Mesenchymal stem cell (in vitro differentiated cells and primary cell): ENCODE measurements at places on chromosomes 13 and 19.
A peak's percentile ranks its signal among the peaks of the same experiment; 100 is the strongest.

- H3K27me3 ChIP-seq: peaks cover 4% of the 10 kb centered on the region
- H3K4me3 ChIP-seq: no peak overlapping the region
- peak overlapping the region; percentile 9 for H3K27ac ChIP-seq
- H3K36me3 ChIP-seq: peaks cover 68% of the 10 kb centered on the region
- DNase-seq: no peak
Measured at GRCh38 chr19:40807147-40808020, 8.4 kb downstream of the EGLN2 start.

- peaks cover 4% of the 10 kb centered on the region for H3K4me1 ChIP-seq
- H3K36me3 ChIP-seq: no peaks in the 10 kb centered on the region
- H3K4me3 ChIP-seq: no peak overlapping the region
- no peak overlapping the region for H3K27ac ChIP-seq
- H3K27me3 ChIP-seq: no peaks in the 10 kb centered on the region
- DNase-seq: no peak
Measured at GRCh38 chr13:51551416-51551815, 32.8 kb upstream of the WDFY2 start.

- H3K4me3 ChIP-seq: no peak overlapping the region
- peak; percentile 24 for DNase-seq
- no peak overlapping the region for H3K27ac ChIP-seq
- H3K27me3 ChIP-seq: no peaks in the 10 kb centered on the region
- H3K36me3 ChIP-seq: no peaks in the 10 kb centered on the region
Measured at GRCh38 chr13:108755083-108755482, 125.7 kb downstream of the MYO16 start.

- H3K4me1 ChIP-seq: peaks cover 23% of the 10 kb centered on the region
- H3K27ac ChIP-seq: no peak overlapping the region
- H3K27me3 ChIP-seq: peaks cover 30% of the 10 kb centered on the region
- no peaks in the 10 kb centered on the region for H3K36me3 ChIP-seq
- no peak for DNase-seq
Measured at GRCh38 chr19:45502111-45502510, 3.9 kb downstream of the PPM1N start.

DNA sequence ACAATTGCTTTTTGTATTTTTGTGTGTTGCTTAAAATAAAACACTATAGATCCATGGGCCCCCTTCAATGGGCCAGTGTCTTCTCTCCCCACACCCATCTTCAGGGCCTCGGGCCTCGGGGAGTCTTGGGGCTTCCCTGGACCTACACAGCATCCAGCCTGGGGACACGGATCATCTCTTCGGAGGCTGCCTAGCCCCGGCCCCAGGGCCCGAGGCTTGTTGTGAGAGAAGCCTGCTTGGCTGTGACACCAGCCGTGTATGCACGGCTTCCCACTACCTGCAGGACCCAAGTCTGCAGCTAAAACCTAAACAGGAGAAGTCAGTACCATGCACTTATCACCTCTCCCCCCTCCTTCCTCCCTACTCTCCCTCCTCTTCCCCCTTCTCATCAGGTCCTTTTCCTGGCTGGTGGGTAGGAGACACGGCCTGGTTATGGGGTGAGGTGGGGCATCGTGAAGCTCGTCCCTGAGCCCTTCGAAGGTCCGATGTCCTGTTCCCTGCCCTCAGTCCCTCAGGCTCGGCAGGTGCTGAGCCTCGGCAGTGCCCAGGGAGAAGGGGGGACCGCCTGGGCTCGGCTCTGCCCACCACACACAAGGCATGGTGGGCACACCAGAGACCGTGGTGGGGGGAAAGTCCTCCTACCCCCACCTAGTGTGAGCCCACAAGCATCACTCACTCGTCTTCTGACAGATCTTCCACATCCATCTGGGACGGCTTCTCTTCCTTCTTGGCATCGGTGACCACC, 9.5 kb downstream of the C13orf46 start:
- H3K4me1 ChIP-seq: no peaks in the 10 kb centered on the region
- no peaks in the 10 kb centered on the region for H3K27me3 ChIP-seq
- peaks cover 80% of the 10 kb centered on the region for H3K36me3 ChIP-seq
- no peak overlapping the region for H3K4me3 ChIP-seq

DNA sequence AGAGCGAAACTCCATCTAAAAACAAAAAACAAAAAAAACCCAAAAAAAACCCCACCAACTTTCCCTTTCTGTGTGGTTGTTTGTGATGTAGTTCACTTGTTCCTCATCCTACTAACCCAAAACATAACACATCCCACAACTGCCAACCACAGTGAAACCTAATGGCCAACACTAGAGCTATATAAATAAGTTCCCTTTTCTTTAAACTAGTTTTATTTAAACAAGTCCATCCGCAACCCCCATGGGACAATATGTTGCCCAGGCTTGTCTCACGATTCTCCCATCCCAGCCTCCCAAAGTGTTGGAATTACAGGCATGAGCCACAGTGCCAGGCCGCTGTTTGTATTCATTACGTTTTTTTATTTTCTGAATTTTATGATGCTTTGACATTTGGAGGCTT, 71.2 kb upstream of the ADGRE5 start:
- no peaks in the 10 kb centered on the region for H3K4me1 ChIP-seq
- H3K27ac ChIP-seq: no peak overlapping the region

- H3K27ac ChIP-seq: no peak overlapping the region
- H3K27me3 ChIP-seq: no peaks in the 10 kb centered on the region
- DNase-seq: no peak
- H3K36me3 ChIP-seq: no peaks in the 10 kb centered on the region
- no peaks in the 10 kb centered on the region for H3K4me1 ChIP-seq
Measured at GRCh38 chr13:51469790-51470189, 17.0 kb upstream of the INTS6 start.

GRCh38 chr13:61275736-61276135, 139.9 kb downstream of the PCDH20 start:
- DNase-seq: no peak
- H3K4me3 ChIP-seq: no peak overlapping the region
- no peaks in the 10 kb centered on the region for H3K27me3 ChIP-seq
- H3K27ac ChIP-seq: peak overlapping the region; percentile 76
- no peaks in the 10 kb centered on the region for H3K4me1 ChIP-seq

DNA sequence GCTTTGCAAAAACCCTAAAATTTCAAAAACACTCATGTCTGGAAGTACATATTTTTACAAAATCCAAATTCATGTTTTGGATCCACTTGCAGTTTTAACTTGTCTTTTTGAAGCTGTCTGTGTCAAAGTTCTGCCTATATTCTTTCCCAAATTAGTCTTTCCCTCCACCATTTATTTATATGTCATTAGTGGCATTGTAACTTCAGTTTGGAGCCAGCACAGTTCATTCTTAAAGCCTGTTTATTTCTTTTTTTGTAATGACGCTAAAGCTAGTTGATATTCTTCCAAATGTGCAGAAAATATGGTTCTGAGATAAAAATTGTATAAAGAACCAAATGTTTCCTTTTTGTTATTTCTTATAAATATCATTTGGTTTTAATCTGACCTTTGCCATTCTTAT, 2039.3 kb downstream of the OLFM4 start:
- H3K36me3 ChIP-seq: no peaks in the 10 kb centered on the region
- no peak overlapping the region for H3K4me3 ChIP-seq
- no peak overlapping the region for H3K27ac ChIP-seq
- H3K4me1 ChIP-seq: no peaks in the 10 kb centered on the region

DNA sequence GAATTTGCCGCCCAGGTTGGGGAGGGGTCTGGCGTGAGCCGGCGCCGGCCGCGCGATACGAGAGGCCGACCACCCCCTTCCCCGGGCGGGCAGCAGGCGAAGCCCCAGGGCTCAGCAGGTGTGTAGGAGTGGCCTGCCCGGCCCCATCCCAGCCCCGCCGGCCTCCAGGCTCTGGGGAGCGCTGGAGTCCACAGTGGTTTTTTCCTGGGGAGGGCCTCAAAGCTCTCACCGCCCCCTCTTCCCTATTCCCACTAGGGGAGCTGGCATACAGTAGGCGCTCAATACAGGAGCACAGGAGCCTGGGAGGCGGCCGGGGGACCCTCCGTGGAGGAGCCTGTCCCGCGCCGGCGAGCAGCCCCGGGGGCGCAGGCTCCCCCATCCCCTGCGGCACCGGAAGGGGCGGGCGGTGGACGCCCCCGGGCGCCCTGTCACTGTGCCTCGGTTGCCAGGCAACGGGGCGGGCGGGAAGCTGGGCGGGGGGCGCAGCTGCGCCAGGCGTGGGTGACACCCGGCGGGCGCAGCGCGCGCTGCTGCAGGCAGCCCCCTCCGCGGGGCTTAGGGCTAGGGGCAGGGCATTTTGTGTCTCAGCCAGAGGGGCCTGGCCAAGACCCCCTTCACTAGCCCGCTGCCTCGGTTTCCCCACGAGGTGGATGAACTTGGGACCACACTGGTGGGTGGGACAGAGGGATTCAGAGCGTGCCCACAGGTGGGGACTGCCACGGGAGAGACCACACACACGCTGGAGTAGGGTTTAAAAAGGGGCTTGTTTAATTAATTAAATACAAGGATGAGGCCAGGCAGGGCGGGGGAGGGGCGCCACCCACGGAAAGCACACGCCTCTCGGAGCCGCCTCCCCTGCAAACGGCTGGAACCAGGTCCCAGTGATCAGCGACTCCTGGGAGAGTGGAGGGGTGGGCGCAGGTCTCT, 3.6 kb upstream of the REXO1 start:
- no peaks in the 10 kb centered on the region for H3K27me3 ChIP-seq
- peaks cover 40% of the 10 kb centered on the region for H3K4me1 ChIP-seq
- H3K27ac ChIP-seq: no peak overlapping the region

GRCh38 chr19:49631610-49632192, 8.2 kb downstream of the RRAS start:
- H3K4me3 ChIP-seq: no peak overlapping the region
- peaks cover 38% of the 10 kb centered on the region for H3K36me3 ChIP-seq
- peaks cover 26% of the 10 kb centered on the region for H3K4me1 ChIP-seq
- no peak for DNase-seq

DNA sequence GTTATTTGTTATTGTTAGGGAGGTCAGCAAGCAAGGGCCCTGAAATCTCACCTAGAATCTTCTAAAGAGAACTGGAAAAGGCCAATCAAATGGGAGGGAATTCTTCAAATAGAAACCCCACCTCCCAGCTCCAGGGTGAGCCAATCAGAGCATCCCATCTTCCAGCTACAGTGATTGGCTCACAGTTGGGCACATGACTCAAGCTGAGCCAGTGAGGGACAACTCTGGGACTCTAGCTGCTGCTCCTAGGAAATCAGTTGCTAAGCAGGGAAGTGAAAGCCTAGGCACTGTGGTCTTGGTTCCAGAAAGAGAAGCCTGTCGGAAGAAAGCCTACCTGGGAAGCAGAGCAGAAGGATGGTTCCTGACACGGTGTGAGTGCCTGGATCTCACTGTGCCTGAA, 13.4 kb downstream of the TM6SF2 start:
- H3K4me1 ChIP-seq: peaks cover 10% of the 10 kb centered on the region
- H3K36me3 ChIP-seq: no peaks in the 10 kb centered on the region

DNA sequence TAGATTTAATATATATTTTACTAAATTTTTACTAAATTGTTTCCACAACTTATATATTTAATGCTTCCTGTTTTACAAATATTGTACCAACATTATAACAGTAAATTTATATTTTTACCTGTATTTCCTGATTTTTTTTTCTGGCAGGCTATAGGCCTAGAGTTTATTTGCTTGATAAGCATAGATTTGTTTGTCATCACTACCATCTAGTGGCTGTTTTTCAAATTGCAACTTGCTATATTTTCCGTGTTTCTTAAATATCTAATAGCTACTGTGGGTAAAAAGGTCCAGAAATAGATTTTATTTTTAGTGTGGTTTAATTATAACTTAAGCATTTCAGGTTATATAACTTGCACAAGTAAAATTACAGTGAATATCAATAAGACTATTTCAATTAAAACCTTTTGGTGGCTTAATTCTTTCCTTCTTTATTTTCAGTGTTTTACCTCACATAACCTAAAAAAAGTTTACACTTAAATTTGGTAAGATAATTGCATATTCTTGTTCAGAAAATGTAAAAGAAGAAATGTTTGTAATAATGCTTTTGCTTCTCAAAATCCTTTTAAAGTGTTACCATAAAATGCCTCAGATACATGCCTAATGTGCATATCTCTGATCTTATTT, 60.6 kb downstream of the NDFIP2 start:
- no peak overlapping the region for H3K27ac ChIP-seq
- H3K4me1 ChIP-seq: no peaks in the 10 kb centered on the region
- no peak overlapping the region for H3K4me3 ChIP-seq
- peak; percentile 76 for DNase-seq
- no peaks in the 10 kb centered on the region for H3K27me3 ChIP-seq

- no peak overlapping the region for H3K27ac ChIP-seq
- no peaks in the 10 kb centered on the region for H3K27me3 ChIP-seq
- no peaks in the 10 kb centered on the region for H3K4me1 ChIP-seq
- no peaks in the 10 kb centered on the region for H3K36me3 ChIP-seq
Measured at GRCh38 chr13:37413161-37413560, 185.4 kb downstream of the POSTN start.

GRCh38 chr19:33410915-33411401, 37.4 kb downstream of the CEBPG start:
- no peaks in the 10 kb centered on the region for H3K27me3 ChIP-seq
- no peak for DNase-seq

GRCh38 chr13:95530178-95530577, 22.3 kb upstream of the CLDN10 start:
- H3K27ac ChIP-seq: no peak overlapping the region
- no peak overlapping the region for H3K4me3 ChIP-seq
- DNase-seq: peak; percentile 6
- no peaks in the 10 kb centered on the region for H3K27me3 ChIP-seq

- no peak overlapping the region for H3K27ac ChIP-seq
- peaks cover 17% of the 10 kb centered on the region for H3K4me1 ChIP-seq
- peaks cover 57% of the 10 kb centered on the region for H3K36me3 ChIP-seq
Measured at GRCh38 chr13:113610266-113610665, 25.7 kb downstream of the TFDP1 start.

DNA sequence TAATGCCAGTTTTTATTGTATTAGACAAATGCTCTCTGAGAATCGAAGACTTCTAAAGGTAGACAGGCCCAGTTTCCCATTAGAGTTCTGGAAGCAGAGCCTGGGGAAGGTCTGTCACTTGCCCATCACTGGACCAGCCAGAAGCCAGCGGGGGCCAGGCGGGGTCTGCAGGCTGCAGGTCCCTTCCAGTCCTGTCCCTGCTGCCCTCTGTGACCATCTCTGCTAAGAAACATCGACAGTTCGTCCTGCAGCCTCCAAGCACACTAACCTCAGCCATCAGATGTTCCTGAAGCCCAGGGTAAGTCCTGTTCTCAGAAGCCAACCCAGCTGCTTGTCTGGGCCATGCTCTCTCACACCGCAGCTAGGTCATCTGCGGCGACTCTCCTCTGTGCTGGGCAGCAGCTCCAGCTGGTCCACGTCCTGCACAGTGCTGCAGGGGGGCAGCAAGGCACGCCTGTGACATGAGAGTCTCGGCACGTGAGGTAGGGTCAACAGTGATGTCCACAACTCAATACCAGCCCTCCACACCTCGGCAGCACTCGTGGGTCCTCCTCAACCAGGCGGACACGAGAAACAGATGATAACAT, 2.9 kb upstream of the ADPRHL1 start:
- peaks cover 11% of the 10 kb centered on the region for H3K4me1 ChIP-seq
- H3K27ac ChIP-seq: no peak overlapping the region
- H3K27me3 ChIP-seq: no peaks in the 10 kb centered on the region
- DNase-seq: no peak

- no peaks in the 10 kb centered on the region for H3K36me3 ChIP-seq
- H3K27ac ChIP-seq: no peak overlapping the region
- no peak for DNase-seq
- H3K4me1 ChIP-seq: no peaks in the 10 kb centered on the region
- H3K27me3 ChIP-seq: no peaks in the 10 kb centered on the region
Measured at GRCh38 chr13:66693656-66694055, 536.5 kb downstream of the PCDH9 start.
